ENCODE measurements at places on chromosomes 16 and 17.

GRCh38 chr17:67431249-67432015, 54.4 kb downstream of the PITPNC1 start:
- peak; percentile 65 for DNase-seq

GRCh38 chr17:76682296-76682695, 28.5 kb downstream of the MXRA7 start:
- peak; percentile 83 for DNase-seq

DNA sequence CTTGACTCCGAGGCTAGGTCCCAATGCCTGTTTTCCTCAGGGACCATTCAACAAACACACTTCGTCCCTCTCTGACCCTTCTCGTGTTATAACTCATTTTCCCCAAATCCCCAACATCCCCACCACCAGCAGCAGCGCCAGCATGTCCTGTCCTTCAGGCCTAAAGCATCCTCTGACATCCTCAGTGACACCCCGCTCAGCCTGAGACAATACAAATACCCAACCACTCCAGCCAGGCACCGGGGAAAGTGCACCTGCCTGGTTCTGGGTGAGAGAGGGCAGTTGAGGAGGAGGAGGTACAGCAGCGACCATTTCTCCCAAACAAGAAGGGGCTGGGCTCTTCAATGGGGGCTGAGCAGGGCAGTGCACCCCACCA, 4.7 kb downstream of the MNT start:
- no peak for DNase-seq

DNA sequence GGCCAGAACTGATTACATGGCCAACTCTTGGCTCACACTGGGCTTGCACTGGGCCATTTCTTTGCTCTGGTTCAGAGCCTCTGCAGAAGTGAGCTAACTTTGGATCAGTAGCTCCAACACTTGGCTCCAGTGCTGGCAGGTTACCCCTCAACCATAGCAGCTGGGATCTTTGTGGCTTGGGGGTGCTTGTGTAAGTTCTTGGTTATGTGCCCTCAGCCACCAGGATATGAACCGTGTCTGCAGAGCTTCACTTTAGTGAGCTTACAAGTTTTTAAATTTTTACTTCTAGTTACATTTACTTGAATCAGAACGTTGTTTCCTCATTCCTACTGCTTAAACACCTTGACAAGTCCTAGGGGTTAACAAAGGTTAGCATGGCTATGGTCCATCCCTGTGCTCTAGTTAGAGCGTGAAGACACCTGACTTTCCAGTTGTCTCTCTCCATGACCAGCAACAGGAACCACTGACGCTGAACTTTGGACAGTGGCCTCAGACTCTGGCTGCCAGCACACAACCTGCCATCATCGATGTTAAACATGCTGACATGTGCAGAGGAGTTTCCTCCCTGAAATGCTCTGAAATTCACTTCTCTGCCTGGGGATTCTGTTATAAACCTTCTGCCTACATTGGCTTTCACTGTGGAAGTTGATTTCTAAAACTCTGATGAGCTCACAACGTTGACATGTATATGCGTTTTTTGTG, 4.1 kb downstream of the PDF start:
- DNase-seq, result no peak

GRCh38 chr16:54856871-54857270, 73.8 kb upstream of the IRX5 start:
- DNase-seq, result no peak

- DNase-seq, result no peak
Observed at GRCh38 chr17:80951121-80952090, 40.2 kb upstream of the CHMP6 start.

- DNase-seq, result no peak
Observed at GRCh38 chr17:8074554-8074953, 13.0 kb downstream of the ALOX12B start.

GRCh38 chr16:1545044-1546040, 11.9 kb downstream of the TMEM204 start:
- DNase-seq, result no peak

GRCh38 chr17:65627108-65627507, 65.7 kb upstream of the AXIN2 start:
- no peak for DNase-seq

DNA sequence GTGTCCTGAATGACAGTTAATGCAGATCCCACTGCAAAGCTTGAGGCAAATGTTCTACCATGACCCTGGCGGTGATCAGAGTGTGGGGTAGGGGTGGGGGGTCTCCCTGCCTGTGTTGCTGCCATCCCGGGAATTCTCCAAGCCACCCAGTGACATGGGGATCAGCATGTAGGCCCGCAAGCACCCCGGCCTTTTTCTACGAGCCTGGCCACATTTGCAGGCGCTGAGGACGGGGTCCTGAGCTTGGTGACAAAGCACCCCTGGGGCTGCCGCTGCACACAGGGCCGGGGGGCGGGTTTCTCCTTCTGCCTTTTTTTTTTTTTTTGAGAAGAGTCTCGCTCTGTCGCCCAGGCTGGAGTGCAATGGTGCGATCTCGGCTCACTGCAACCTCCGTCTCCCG, 35.8 kb downstream of the SLC7A5 start:
- DNase-seq, result no peak

DNA sequence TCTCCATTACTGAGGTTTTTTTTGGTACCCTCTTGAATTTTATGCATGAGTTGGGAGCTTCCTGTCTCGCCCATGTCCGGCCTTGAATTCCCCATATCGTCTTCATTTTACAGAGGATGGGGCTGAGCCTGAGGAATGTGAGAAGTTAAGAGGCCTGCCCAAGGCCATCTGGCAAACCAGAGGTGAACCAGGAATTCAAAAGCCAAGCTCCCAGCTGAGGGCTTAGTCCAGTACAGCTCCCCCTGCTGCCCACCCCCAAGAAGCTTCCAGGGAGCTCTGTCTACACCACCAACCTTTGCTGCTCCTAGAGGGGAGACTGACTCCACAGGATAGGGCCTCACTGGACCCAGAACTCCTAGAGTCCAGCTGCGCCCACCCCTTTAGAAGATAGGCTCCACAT, 20.7 kb upstream of the C16orf78 start:
- DNase-seq, result peak; percentile 24

GRCh38 chr16:81214745-81215166, 23.7 kb upstream of the BCO1 start:
- no peak for DNase-seq

GRCh38 chr17:29590411-29591145, 1.1 kb upstream of the GIT1 start:
- peak; percentile 79 for DNase-seq

DNA sequence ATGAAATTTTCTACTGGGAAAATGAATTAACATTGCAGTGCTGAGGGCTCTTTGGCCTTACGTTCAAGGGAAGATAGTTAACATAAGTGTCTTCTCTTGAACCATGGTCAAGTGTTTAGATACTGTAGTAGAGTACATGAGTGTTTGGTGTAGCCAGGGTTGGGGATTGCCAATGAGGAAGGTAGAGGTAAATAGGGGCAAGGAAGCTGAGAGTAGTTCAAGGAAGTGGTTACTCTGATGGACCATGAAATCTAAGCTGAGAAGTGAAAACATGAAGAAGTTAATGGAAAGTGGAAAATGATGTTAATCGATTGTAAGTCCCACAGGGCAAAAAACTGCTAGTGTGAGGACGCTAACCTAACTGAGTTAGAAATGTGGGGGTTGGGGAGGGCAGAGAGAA, 249.6 kb upstream of the AXIN2 start:
- no peak for DNase-seq

Data from hepatic stellate cell (primary cell).